ENCODE measurements at places on chromosomes 4 and X. TPM values are rescaled to one million over a fixed set of nuclear protein-coding genes. Genes with fewer than 3 reads are reported as not detected.

- DNase-seq: no peak
These were observed 1852.9 kb upstream of the PCDH10 start for GRCh38 chr4:131296192-131296591.

DNA sequence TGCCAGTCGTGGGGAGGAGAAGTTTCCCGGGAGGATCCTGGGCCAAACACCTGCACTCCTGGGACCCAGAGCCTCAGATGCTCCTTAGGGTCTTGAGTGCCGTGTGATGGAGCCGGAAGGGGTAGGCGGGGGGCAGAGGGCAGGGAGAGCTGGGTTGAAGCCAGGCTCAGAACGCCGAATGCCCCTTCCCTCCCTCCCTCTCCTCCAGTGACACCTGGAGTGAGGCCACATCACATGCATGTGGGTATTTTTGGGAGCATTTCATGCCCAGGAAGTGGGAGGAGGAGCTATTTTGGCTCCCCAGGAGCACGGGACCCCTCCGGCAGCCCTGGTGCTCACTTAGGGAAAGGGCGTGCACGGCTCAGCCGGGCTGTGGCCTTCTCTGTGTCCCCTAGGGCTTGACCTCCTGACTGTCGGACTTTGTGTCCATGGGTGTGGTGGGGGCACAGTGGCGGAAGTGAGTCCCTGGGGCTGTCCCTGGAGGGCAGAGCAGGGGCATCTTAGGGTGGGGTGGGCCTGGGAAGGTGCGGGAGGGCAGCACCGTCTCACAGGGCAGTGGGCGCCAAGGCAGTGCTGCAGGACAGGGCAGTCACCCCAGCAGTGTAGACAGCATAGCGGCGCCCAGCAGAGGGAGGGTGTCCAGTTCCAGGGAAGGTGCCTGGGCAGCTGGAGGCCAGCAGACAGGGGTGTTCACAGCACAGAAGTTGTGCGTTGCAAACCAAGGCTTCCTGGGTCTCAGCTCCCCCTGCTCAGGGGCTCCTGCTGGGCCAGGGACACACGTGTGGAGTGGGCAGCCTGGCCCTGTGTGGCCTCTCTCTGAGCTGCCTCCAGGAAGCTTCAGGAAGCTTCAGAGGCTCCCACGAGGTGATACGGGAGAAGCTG, 4.9 kb upstream of the CPLX1 start:
- DNase-seq: no peak

DNA sequence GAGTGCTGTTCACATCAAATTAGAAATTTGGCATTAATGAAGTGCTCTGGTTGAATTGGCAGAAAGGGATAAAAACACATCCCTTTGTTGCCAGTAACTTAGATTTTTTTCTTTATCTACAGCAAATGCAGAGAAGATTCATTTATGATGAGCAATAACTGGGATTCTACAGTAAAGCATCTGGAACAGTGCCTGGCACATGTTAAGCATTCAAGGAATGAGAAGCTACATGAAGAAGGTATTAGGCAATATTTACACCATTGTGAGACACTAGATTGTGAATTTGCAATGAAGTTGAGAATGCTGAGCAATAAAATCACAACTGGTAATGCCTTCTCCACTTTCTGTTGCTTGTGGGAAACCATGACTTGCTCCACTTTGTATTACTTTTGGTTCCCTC, 33.5 kb downstream of the PCDH19 start:
- DNase-seq: no peak

DNA sequence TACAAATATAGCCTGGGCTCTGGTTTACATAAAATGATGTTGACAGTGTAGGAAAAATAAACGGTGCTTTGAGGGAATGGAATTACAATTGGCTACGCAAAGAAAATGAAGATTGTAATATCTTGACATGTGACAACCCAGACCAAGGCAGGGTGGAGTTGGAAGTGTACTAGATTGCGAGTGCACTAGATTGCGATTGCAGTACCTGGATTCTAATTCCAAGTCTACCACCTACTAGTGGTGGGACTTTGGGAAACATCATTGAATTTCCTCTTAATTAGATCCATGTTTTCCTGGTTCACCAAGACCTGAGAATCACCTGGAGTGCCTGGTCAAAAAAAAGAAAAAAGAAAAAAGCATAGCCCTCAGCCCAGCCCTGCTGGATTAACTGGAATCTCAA, 18.6 kb downstream of the EGF start:
- DNase-seq: no peak

DNA sequence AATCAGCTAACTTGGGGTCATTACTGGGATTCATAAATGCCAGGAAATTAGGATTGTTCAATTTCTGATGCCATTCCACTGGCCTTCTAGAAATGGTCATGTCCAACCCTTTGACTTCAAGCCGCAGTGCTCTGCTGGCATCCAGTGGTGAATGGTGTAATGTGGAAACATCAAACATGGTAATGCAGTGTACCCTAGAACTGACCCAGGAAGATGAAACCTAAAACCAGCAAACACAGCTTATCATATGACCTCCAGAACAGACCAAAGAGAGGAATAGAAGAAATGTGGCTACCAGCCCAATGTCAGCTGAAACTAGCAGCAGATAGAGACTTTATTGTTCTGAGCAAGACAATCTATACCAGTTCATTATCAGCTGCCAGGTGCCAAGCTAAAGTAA, 13.8 kb downstream of the CXCL13 start:
- no peak for DNase-seq

DNA sequence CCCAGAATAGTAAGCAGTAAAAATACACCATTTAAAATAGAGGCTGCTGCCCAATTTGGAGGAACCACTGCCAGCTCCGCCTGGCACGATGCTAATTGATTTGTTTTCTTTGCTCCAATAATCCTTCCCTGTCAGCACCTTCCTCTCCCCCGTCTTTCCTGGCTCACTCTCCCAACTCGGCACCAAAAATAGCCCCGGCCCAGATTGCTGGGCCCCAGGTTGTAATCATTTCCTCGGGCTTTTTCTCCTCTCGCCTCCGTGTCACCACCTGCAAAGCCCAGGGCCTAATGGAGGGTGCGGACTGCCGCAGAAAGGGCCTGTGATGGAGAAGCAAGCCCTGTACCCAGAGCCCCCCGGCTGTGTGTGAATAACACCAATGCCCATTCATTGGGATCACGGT, 197.6 kb upstream of the PSAPL1 start:
- no peak for DNase-seq

DNA sequence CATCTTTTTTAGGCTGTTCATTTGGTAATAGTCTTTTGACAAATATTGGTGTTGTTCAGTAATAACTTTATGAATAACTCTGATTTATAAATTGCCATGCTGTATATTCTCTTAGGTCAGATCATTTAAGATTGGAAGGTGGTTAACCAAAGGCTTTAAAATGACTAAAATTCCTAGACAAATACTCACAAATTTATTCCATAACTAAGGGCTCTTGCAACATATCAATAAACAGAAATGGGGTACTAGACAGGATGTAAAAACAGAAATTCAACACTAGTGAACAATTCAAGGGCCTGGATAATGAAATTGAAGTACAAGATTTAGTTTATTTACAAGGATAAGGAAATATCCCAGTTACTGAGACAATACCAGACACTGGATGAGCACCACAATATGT, 328.6 kb downstream of the PCDH19 start:
- no peak for DNase-seq

DNA sequence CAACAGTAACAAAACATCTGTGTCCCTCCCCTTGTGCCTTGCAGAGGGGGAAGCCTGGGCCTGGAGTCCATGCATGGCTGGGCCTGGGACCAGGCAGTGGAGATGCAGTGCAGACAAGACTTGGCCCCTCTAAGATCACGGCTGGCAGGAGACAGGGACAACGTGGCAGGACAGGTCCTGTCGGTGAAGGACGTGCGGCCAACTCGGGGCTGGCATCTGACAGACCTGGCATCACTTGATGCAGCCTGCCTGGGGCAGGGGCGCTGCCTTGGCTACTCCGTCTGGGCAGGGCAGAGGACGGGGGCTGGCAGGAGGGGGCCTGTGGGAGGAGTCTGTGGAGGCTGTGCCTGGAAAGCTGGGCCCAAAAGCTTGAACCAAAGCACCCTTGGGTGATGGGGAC, 112.1 kb downstream of the CPZ start:
- no peak for DNase-seq

DNA sequence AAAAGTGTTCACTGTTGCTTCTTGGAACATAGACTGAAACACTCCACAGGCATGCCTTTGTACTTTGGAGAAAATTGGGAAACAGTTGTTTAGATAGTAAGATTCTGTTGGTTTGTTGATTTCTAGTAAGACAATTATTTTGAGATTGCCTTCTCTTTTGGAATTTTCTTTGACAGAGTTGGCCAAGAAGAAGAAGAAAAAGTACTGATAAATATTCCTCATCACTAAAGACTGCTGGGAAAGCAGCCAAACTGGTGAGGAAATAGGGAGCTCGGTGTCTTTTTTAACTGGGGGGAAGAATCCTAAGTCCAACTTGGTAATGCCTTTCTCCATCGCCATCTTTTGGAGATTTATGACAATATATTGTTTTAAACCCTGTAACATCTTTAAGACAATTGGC, 370.7 kb downstream of the GPAT3 start:
- DNase-seq: no peak

ZNF711 gene
- 3.7 TPM for total RNA-seq
